MG63 (cell line): ENCODE measurements at places on chromosomes 13 and 19. TPM values are rescaled to one million over a fixed set of nuclear protein-coding genes. Genes with fewer than 3 reads are reported as not detected.

Gene C5AR1
- not detected in 2 replicates for total RNA-seq

Gene TGFBR3L
- total RNA-seq, result 0.46 TPM in 1 of 2 replicates, not detected in the other

Gene KLF1
- total RNA-seq, result not detected in 2 replicates

Gene LGALS7B
- not detected in 2 replicates for total RNA-seq

Gene ZNF585A
- 0.13 and 0.47 TPM in 2 replicates for total RNA-seq

Gene NCAN
- 0.07 and 0.79 TPM in 2 replicates for total RNA-seq

Gene ZNF442
- 4.5 and 4.8 TPM in 2 replicates for total RNA-seq

Gene SAFB
- 22.8 and 33.0 TPM in 2 replicates for total RNA-seq

Gene ICAM5
- not detected in 2 replicates for total RNA-seq

Gene KCNK6
- total RNA-seq, result 6.6 and 9.7 TPM in 2 replicates

Gene VMAC
- 1.8 and 4.5 TPM in 2 replicates for total RNA-seq

Gene PSG7
- not detected in 2 replicates for total RNA-seq

Gene DPF1
- total RNA-seq, result 6.9 and 7.0 TPM in 2 replicates

Gene RDH8
- not detected in 2 replicates for total RNA-seq

Gene ETV2
- total RNA-seq, result not detected in 2 replicates

Gene ZGLP1
- 0.43 TPM in 1 of 2 replicates, not detected in the other for total RNA-seq

Gene TYROBP
- total RNA-seq, result not detected in 2 replicates

Gene STK24
- total RNA-seq, result 82.1 and 113 TPM in 2 replicates

Gene ANGPTL8
- total RNA-seq, result not detected in 2 replicates

Gene USHBP1
- not detected in 2 replicates for total RNA-seq

Gene C19orf33
- not detected in 2 replicates for total RNA-seq

Gene PRODH2
- total RNA-seq, result not detected in 2 replicates

Gene SERP2
- total RNA-seq, result not detected in 2 replicates

Gene LGI4
- total RNA-seq, result 0.76 TPM in 1 of 2 replicates, not detected in the other

Gene CLEC17A
- not detected in 2 replicates for total RNA-seq

Gene SBK3
- 0.43 TPM in 1 of 2 replicates, not detected in the other for total RNA-seq

Gene FCAR
- 0.95 TPM in 1 of 2 replicates, not detected in the other for total RNA-seq

Gene VSTM1
- not detected in 2 replicates for total RNA-seq

Gene GAPDHS
- total RNA-seq, result not detected in 2 replicates
